ENCODE measurements at places on chromosomes 4 and X.
A peak's percentile ranks its signal among the peaks of the same experiment; 100 is the strongest.

DNA sequence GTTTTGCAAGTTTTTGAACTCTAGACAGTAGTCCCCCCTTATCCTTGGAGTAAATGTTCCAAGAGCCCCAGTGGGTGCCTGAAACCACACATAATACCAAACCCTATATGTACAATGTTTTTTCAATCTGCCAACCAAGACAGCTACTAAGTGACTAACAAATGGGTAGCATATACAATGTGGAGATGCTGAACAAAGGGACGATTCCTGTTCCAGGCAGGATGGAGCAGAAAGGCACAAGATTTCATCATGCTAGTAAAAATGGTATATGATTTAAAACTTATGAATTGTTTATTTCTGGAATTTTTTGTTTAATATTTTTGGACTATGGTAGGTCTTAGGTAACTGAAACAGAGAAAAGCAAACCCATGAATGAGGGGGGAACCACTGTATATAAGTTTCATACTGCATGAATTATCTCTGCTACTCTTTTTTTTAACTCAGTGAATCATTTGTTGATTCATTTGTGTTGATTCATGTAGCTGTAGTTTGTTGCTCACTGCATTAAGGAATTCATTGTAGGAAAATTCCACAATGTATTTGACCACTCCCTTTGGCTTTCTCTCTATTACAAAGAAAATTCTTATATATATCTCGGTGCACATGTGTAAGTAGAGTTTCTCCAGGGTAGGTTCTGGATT is 21.9 kb upstream of the ANXA3 start:
- no peaks in the 10 kb centered on the region for H3K4me1 ChIP-seq
- H3K27me3 ChIP-seq = no peaks in the 10 kb centered on the region

DNA sequence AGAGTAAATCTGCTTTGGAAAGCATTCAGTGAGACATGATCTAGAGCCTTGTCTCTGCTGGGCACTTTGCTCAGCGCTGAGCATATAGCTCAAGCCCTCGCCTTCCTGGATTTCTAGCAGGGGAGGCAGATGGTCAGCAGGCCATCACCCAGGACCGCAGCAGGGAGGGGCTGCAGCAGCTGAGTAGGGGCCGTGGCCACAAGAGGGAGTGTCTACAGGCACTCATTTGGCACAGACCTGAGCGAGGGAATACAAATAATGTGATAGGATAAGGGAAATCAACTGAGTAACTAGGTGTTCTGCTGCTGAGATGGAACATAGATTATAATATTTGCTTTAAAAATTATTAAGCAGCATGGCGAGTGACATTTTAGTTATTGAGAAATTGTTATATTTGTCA is 30.2 kb downstream of the OFD1 start:
- peaks cover 44% of the 10 kb centered on the region for H3K4me1 ChIP-seq
- no peaks in the 10 kb centered on the region for H3K27me3 ChIP-seq

DNA sequence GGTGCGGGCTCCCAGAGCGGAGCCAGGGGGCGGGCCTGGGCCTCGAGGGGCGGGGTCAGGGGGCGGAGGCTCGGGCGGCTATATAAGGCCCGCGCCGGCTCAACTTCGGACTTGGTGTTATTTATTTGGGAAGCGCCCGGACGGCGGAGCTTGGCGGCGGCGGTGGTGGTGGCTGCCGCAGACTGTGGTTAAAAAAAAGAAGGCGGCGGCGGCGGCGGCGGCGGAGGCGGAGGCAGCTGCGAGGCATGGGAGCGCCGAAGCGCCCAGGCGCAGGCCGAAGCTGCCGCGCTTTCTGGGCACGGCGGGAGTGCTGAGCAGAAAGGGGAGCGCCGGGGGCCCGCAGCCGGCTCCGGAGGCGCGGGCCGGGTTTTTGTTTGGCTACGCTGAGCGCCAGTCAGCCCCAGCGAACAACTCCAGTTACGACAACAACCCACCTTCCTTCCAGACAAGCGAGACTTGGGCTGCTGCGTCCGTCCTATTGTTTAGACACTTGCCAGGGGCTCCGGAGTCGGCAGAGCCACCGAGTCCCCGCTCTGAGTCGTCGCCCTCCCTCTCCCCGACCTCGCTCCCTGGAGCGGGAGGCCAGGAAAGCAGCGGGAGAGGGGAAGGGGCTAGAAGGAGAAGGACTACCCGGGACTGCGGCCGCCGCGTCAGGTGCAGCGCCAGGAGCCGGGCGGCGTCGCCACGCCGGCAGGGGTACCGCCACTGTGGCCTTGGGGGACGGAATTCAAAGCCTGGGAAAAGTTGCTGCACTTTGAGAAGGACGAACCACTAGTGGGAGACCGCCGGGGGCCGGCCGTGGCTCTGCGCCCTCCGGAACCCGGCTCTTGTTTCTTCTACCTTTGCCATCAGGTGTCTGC is at the start of gene SLIT2:
TSS of gene SLIT2 (plus strand) at position 110 of the 860 bp plus-strand sequence. CDS start 1,911 bp downstream, outside the sequence.
- H3K4me1 ChIP-seq = peaks cover 48% of the 10 kb centered on the region
- peak; percentile 85 for DNase-seq
- no peak within 1 kb of the TSS for H3K27ac ChIP-seq
- peak within 1 kb of the TSS; percentile 84 for H3K4me3 ChIP-seq
- peaks cover 71% of the 10 kb centered on the region for H3K27me3 ChIP-seq

DNA sequence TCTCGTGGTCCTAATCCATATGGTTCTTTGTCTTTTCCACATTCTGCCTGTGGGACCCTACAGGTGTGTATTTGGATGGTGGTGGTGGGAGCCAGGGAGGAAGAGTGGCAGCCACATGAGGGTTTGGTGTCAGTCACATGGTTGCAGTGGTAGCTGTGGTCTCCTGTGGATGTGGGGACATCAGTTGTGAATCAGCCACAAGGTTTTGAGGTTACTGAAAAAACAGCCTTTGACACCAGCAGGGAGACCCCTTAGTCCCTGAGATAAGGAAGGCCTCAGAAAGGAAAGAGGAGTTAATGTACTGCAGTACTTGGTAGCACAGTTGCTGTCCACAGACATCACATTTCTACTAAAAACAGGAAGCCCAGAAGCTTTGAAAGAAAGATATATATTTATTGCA is 15.8 kb upstream of the GAGE10 start:
- H3K27ac ChIP-seq = no peak overlapping the region
- peaks cover 4% of the 10 kb centered on the region for H3K4me1 ChIP-seq
- no peaks in the 10 kb centered on the region for H3K36me3 ChIP-seq
- no peak for DNase-seq
- no peak overlapping the region for H3K4me3 ChIP-seq

- H3K27me3 ChIP-seq = no peaks in the 10 kb centered on the region
- H3K4me1 ChIP-seq = peaks cover 32% of the 10 kb centered on the region
- no peak overlapping the region for H3K27ac ChIP-seq
These were observed 235.4 kb downstream of the NAF1 start for GRCh38 chr4:162931286-162931685.

GRCh38 chr4:53917729-53918128 is 146.7 kb downstream of the CHIC2 start:
- H3K27me3 ChIP-seq = peaks cover 4% of the 10 kb centered on the region
- DNase-seq = no peak
- H3K27ac ChIP-seq = no peak overlapping the region
- H3K36me3 ChIP-seq = no peaks in the 10 kb centered on the region
- no peak overlapping the region for H3K4me3 ChIP-seq

DNA sequence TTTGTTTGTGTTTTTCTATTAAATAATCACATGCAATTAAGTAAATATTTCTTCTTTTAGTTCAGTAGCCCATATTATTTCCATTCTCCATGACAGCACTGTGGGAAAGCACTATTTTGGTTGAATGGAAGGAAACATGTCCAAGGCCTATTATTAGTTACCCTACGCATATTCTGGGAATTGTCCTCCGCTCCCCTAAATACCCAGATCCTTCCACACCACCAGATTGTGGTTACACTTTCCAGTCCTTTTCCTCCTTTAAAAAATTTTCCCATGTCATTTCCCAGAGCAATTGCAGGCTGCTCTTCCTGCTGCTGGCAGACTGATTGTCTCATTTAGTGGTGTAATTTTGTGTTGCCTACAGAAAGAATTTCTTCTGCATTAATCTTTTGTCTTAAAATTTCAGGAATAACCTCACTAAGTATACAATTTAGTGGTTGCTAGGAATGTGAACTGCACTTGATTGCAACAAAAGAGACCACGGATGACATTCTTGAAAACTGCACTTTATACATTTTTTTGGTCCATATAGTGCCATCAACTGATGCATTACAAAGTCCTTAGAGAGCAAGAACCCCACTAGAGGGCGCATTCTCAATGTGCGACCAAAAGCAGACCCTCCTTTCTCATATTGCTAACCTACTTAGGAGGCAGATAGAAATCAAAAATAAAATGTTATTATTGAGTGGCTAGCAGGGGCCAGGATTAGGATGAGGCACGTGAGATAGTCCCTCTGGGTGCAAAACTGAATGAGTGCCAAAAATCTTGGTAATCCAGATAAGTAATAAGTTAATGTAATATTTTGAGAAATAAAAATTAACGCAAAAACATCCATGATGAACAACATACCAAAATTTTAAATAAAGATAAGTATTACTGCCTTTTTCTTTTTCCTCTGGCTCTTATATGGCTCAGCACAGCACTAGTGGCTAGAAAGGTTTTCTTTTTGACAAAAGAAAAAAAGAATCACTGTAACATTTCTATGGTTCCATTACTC is 98.8 kb upstream of the IQCM start:
- DNase-seq = peak; percentile 54
- H3K4me3 ChIP-seq = no peak overlapping the region
- H3K4me1 ChIP-seq = peaks cover 11% of the 10 kb centered on the region

DNA sequence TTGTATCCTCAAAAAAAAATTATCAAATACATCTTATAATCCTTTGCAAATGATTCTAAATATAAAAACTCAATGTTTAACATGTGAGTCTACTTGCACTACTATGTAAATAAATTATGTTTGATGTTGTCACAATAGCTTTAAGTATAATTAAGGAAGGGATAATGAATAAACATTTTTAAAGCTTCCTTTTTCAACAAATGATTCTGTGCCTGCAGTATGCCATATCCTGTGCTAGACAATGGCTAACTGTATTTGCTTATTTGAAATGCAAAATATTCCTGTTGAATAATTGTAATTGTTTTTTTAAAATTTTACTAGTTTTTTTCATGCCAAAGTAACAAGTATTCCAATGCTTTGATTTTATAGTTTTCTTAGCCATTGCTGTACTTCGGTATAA is 59.0 kb upstream of the NDUFC1 start:
- peaks cover 18% of the 10 kb centered on the region for H3K4me1 ChIP-seq
- H3K27ac ChIP-seq = no peak overlapping the region
- no peak for DNase-seq
- H3K4me3 ChIP-seq = no peak overlapping the region
- no peaks in the 10 kb centered on the region for H3K27me3 ChIP-seq

GRCh38 chrX:117871796-117872195 is 244.8 kb downstream of the KLHL13 start:
- no peak overlapping the region for H3K4me3 ChIP-seq
- H3K27ac ChIP-seq = no peak overlapping the region
- H3K4me1 ChIP-seq = no peaks in the 10 kb centered on the region
- H3K27me3 ChIP-seq = no peaks in the 10 kb centered on the region
- no peak for DNase-seq
- peaks cover 6% of the 10 kb centered on the region for H3K36me3 ChIP-seq

GRCh38 chr4:86592553-86593249 is 1.4 kb upstream of the PTPN13 start:
- H3K27me3 ChIP-seq = no peaks in the 10 kb centered on the region
- peaks cover 35% of the 10 kb centered on the region for H3K4me1 ChIP-seq
- peak overlapping the region; percentile 93 for H3K27ac ChIP-seq
- DNase-seq = no peak

DNA sequence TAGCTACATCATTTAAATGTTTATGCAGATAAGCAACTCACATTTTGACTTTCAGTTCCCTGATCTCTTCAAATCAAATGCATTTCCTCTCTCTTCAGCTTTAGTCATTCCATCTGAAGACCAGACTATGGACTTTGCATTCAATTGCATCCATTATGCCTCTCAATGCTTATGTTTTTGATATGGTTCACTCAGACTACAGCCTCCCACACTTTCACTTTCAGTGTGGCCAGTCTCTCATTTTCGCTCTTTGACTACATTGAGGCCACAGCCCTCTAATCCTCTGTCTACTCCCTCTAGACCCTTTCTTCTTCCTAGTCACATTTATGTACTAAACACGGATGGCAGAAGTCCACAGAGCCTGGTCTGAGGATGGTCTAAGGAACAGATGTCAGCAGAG is 24.5 kb upstream of the VEGFC start:
- H3K4me3 ChIP-seq = no peak overlapping the region
- no peak overlapping the region for H3K27ac ChIP-seq
- no peak for DNase-seq
- no peaks in the 10 kb centered on the region for H3K27me3 ChIP-seq
- no peaks in the 10 kb centered on the region for H3K36me3 ChIP-seq
- peaks cover 5% of the 10 kb centered on the region for H3K4me1 ChIP-seq

DNA sequence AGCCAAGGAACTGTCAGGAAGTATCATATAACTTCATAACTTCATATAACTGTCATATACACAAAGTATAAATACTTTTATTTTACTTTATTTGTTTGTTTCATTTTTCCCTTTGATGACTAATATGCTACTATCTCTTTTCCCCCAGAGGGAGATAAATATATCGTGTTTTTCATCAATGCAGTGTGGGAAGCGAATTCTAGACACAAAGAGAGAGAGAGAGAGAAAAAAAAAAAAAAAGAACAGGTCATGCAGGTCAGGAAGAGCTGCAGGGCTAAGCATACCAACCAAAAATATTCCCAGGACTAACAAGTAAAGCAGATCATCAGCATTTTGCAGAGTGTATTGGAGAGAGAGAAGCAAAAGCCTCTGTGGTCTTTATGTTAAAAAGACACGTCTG is 1849.2 kb downstream of the STIM2 start:
- DNase-seq = no peak
- H3K36me3 ChIP-seq = peaks cover 17% of the 10 kb centered on the region
- H3K27me3 ChIP-seq = peaks cover 6% of the 10 kb centered on the region
- no peak overlapping the region for H3K27ac ChIP-seq
- peaks cover 13% of the 10 kb centered on the region for H3K4me1 ChIP-seq
- H3K4me3 ChIP-seq = no peak overlapping the region

DNA sequence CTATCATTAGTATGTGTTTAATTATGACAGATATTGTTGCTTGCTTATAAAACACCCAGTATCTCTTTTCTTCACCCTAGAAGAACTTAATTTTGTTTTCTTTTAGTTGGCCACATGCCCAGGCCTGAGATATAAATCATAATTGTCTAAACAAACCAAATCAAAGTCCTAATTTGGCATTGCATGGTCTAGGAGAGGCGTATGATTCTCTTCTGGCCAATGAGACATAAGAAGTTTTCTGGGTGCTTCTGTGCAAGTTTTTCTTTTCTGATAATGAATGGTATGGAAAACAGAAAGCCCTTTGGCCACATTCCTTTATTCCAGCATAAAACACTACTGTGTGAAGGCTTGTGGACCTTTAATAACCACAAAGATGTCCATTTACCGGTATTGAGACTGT is 192.9 kb upstream of the CTSO start:
- no peak overlapping the region for H3K27ac ChIP-seq
- peaks cover 4% of the 10 kb centered on the region for H3K36me3 ChIP-seq
- H3K4me1 ChIP-seq = no peaks in the 10 kb centered on the region
- H3K4me3 ChIP-seq = no peak overlapping the region

GRCh38 chr4:2696423-2696822 is 59.7 kb downstream of the TNIP2 start:
- H3K27me3 ChIP-seq = no peaks in the 10 kb centered on the region
- H3K27ac ChIP-seq = peak overlapping the region; percentile 8
- peaks cover 86% of the 10 kb centered on the region for H3K36me3 ChIP-seq

- H3K36me3 ChIP-seq = no peaks in the 10 kb centered on the region
- no peak overlapping the region for H3K4me3 ChIP-seq
- no peak overlapping the region for H3K27ac ChIP-seq
- no peak for DNase-seq
These were observed 1516.4 kb upstream of the PABPC4L start for GRCh38 chr4:135718019-135718418.

- H3K27me3 ChIP-seq = no peaks in the 10 kb centered on the region
- H3K36me3 ChIP-seq = no peaks in the 10 kb centered on the region
- no peak for DNase-seq
- H3K4me1 ChIP-seq = peaks cover 10% of the 10 kb centered on the region
These were observed 200.3 kb downstream of the SLIT2 start for GRCh38 chr4:20451986-20452385.
